Coronary artery (tissue), 2 donors: ENCODE measurements at places on chromosomes 6 and 20.

DNA sequence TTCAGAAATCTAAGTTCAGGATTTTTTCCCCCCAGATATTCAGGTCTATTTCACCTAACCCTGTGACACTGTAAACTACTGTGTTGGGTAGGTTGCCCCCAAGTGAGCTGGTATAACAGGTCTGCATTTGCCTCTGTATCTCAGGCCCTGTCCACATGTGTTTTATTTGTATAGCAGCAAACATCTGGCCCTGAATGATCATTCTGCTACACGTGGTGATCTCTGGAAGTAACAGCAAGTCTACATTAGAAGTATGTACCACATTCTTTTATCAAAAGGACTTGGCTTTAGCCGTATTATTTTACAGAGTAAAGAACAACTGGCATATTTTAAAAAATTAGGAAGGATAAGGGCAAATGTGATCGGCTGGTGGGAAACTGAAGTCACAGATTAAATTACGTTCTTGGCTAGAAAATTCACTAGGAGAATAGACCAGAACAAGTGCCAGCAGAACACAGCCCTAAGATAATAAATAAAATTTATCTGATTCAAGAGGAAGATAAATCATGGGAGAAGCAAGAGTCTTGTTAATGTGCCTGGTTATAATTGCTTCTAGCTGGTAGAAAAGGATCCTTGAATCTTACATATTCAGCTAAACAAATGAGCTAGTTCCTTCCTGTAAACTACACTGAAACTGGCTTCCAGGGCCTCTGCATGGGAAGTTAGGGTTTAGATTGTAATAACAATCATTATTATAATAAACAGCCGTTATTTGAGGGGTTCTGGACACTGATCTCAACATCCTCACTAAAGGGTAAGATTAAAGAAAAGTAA, 192.1 kb downstream of the SAMD5 start:
- DNase-seq = no peak

DNA sequence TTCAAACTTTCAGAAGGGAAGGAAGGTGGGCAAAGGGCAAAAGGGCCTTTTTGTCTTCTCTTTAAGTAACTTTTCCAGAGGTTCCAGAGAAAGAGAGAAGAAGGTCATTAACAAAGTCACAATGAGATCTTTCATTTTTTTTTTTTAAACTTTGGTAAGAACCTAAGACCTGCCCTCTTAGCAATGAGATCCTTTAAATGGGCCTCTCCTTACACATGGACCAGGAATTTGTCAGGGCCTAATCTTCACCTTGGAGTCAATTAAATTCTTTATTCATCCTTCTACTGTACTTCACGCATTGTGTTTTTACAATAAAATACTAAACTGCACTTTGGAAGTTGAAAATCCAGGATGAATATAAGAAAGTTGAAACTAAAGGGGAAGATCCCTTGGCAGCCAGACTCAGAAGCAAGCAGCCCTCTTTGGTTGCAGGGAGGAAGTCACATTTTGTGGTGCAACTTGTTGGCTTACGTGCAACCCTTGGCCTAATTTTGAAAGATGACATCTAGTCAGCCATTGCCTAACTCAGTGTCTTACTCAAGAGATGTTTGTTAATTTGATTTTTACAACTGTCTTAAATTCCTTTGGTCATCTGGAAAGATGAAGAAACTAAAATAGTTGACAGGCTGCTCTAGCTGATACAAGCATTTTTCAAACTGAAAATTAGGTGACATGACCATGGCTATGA, 11.9 kb upstream of the TMEM170B start:
- no peak for DNase-seq

DNA sequence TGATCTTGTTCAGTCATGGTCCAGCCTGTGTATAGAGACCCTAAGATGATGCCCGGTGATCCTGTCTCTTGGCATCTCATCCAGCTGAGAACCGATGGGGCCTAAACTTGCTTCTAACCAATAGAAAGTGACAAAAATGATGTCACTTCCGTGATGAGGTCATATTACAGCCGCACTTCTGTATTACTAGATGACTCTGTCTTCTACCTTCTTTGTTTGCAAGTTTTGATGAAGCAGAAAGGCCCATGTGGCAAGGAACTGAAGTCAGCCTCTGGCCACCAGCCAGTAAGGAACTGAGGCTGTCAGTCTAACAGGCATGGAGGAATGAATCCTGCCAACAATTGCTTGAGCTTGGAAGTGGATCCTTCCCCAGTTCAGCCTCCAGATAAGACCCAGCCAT, 32.8 kb upstream of the HLA-C start:
- no peak for DNase-seq

- DNase-seq = no peak
These were observed 44.6 kb upstream of the LRFN2 start for GRCh38 chr6:40631744-40632143.

GRCh38 chr6:150090328-150090727, 21.4 kb upstream of the ULBP3 start:
- DNase-seq = peak; percentile 17
